ENCODE measurements at places on chromosomes 12 and 14.

DNA sequence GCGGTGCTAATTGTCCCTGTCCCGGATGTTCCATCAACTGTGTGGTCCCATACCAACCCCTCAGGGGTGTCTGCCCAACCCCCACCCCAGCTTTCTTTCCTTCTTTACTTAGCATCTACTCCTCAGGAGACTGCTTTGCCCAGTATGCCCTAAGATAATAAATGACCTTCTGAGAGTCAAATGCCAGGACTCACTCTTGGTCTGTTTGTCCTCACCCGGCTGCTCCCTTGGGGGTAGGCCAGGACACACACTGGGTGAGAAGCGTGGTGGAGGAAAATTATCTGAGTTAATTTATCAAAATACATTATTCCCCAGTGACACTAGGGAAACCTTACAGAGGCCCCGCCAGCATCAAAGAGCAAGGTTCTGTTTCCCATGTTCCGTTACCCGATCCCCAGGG is 457.0 kb downstream of the RGS6 start:
- DNase-seq, result no peak

DNA sequence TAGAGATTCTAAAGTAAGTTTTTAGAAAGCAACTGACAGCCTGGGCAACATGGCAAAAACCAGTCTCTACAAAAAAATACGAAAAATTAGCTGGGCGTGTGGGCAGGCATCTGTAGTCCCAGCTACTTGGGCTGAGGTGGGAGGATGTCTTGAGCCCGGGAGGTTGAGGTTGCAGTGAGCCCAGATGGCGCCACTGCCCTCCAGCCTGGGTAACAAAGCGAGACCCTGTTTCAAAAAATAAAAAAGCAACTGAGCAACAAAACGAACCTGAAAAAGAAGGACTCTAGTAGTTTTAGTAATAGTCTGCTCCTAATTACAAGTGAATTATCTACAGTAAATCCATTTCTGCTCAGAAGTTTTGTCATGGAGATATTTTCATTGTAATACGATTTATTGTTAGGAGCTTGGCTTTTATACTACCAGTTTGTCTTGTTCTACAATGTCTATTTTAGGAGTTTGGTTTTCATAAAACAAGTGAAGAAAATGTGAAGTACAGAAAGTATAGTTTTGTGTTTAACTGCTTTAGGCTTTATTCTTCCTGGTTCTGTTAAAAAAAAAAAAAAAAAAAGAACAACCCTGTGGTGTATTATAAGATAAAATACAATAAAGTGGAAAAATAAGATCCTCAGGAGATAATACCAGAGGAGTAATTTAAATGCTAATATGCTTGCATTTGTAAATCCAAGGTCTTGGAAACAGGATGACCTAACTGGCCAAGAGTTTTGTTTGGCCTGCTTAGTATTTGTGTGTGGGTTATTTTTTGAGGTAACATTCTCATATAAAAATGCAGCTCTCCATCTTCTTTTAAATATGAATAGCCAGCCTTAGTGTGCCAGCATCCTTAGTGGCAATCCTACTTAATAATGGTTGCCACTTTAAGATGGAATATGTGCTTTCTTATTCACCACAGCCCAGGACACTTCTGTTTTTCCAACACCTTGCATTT is 2.8 kb downstream of the TMX1 start:
- DNase-seq, result no peak

- DNase-seq, result no peak
These were observed 21.1 kb downstream of the GSC start for GRCh38 chr14:94748667-94749347.

DNA sequence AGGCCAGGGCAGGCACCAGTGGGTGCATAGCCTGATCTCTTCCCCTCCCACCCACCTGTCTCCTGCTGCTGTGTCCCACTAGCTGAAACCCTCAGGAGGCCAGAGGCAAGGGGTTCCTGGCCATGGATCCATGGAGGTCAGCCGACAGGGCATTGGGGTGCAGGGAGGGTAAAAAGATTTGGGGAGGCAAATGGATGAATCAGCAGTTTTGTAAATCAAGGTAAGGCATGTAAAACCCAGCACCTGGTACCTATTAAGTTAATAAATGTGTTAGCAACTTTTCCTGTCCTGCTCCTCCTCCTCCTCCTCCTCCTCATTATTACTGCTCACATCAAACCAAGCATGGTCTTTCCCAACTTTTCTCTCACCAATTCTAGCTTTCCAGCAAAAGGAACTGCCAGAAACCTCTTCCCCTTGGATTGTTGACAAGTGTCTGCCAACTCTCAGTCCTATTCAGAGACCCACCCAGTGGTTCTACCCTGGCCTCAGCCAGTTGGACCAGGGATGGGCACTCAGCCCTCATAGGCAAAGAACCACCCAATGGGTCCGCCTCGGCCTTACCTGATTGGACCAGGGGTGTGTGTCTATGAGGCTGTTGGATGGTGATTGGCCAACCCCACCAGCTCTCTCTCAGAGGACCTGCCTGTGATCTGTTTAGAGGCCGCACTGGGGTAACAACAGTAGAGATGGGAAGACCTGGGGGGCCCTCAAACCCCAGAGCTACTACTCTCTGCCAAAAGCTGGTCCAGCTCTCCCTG is 155.7 kb upstream of the GSC start:
- no peak for DNase-seq

GRCh38 chr12:131034631-131035244 is 81.0 kb downstream of the ADGRD1 start:
- DNase-seq, result no peak

DNA sequence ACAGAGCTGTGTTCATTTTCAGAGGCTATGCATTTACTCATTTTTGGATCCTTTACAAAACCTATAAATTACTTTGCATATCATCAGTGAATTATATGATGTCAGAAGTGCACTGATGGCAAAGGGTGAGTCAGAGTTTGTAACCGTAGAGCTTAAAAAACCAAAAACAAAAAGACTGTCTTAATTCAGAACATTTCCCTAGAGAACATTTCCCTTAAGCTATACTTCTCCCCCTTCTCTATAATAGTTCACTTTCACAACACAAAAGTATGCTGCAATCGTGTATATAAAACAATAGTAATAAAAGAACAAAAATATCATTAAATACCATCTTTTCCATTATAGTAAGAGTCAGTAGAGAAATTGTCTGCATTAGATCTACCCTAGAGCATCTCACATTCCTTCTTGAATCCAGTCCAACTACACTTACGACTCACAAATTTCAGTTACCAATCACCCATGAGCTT is 934.9 kb downstream of the LRFN5 start:
- no peak for DNase-seq

DNA sequence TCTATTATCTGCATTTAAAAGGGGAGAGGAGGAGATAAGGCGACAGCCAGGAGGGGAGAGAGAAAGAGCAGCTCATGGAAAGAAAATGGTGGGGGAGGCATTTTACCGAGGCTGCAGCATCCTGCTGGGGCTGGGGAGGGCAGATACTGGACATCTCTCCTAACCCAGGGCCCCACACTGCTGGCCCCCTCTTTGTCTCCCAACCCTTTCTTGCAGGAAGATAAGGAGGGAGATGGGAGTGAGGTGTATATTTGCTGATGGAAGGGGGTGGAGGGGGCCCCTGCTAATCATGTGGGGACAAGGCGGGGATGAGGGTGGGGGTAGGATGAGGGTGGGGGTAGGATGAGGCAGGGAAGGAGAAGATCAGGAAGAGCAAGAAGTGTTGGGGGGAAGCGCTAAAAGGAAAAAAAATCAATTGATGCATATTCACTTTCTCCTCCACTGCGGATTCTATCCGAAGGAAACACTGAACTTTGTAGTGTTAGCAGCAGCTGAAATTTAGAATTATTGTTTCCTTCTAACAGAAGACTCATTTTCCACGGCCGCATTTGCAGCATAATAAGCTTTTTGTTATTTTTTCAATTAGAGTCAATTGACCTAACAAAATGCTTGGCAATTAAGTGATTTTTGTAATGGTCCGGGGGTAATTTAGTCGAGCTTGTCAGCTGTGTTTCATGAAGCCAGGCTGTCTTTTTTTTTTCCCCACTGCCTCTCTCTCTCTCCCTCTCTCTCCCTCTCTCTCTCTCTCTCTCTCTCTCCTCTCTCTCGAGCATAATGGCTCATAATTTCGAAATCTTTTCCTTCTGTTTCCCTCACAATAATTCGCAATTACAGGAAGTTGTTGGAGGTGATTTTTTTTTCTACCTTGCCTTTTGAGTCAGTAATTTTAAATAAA is 1134.6 kb downstream of the BCL11B start:
- DNase-seq, result no peak

- DNase-seq, result no peak
These were observed 30.9 kb downstream of the FERMT2 start for GRCh38 chr14:52919971-52920370.

GRCh38 chr12:119940897-119941296 is 48.1 kb upstream of the BICDL1 start:
- no peak for DNase-seq

DNA sequence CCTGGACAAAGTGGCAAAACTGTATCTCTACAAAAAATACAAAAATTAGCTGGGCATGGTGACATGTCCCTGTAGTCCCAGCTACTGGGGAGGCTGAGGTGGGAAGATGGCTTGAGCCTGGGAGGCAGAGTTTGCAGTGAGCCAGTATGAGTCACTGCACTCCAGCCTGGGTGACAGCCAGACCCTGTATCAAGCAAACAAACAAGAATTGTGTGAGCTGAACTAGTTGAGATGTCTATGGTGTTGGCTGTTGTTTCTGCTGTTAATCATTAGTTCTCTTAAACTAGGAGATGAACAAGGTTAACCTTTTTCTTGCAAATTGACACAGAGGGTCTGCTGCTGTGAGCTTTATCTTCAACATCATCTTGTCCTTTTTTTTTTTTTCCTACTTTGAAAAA is 23.6 kb downstream of the RASSF3 start:
- no peak for DNase-seq

GRCh38 chr12:119051474-119051873 is 70.1 kb downstream of the SRRM4 start:
- no peak for DNase-seq

- peak; percentile 47 for DNase-seq
These were observed 17.1 kb downstream of the SLC11A2 start for GRCh38 chr12:51009056-51009440.

DNA sequence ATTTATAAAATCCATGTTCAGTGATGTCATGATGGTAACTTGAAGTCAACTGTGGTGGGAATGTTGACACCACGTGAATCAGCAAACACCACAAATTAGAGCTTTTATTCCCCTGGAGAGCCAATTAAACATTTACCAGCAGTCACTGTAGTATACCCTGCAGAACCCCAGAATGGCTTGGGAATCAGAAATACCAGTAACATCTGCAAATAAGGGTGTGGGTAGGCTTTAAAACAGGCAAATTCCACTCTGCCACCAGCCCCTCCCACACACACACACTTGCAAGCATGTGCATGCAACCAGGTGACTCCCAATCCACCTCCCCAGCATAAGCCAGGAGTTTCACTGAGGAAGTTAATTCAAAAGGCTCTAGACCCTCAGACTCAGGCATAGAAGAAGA is 63.6 kb upstream of the TMEM263 start:
- no peak for DNase-seq

- no peak for DNase-seq
These were observed 142.1 kb downstream of the TTC7B start for GRCh38 chr14:90674043-90674670.

GRCh38 chr12:29589286-29589820 is 91.9 kb upstream of the OVCH1 start:
- DNase-seq, result no peak

- no peak for DNase-seq
These were observed 210.9 kb upstream of the PRKD1 start for GRCh38 chr14:30138567-30138966.

GRCh38 chr14:60637479-60638315 is 11.6 kb downstream of the SIX1 start:
- DNase-seq, result no peak

GRCh38 chr14:30995689-30996088 is 29.8 kb upstream of the AP4S1 start:
- DNase-seq, result no peak

DNA sequence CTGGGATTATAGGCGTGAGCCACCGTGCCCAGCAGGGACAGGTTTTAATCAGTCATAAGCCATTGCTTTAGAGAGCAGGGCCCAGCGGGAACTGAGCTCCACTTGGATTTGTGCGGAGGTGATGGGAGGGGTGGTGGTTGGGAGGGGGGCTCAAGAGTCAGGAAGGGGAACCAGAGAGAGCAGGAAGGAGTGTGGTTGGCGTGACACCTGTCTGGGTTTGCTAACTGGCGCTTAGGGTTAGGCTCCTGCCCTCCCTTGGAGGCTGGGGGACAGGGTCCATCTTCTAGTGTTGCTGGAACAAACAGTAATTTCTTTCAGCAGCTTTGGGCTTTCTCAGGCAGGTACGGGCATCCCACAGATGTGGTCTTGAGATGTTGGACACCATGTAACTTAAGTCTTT is 7.5 kb upstream of the ALDH2 start:
- DNase-seq, result no peak

DNA sequence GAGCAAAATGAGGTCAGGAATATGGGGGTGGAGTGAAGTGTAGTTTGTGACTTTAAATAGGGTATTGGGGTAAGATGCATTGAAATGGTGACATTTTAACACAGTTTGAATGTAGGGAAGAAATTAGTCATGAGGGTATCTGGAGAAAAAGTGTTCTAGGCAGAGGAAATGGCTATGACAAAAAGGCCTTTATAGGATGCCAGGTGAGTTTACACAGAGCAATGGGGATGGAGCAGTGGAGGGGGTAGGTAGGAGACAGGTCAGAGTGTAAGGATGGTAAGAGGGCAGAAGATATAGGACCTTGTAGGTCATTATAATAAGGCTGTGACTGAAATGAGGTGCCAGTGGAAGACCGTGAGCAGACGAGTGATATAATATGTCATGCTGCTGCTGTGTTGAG is 30.4 kb downstream of the HEATR5A start:
- DNase-seq, result no peak

- DNase-seq, result no peak
These were observed 25.9 kb upstream of the SRSF5 start for GRCh38 chr14:69741055-69741454.

- no peak for DNase-seq
These were observed 41.0 kb downstream of the TFCP2 start for GRCh38 chr12:51131745-51132521.

DNA sequence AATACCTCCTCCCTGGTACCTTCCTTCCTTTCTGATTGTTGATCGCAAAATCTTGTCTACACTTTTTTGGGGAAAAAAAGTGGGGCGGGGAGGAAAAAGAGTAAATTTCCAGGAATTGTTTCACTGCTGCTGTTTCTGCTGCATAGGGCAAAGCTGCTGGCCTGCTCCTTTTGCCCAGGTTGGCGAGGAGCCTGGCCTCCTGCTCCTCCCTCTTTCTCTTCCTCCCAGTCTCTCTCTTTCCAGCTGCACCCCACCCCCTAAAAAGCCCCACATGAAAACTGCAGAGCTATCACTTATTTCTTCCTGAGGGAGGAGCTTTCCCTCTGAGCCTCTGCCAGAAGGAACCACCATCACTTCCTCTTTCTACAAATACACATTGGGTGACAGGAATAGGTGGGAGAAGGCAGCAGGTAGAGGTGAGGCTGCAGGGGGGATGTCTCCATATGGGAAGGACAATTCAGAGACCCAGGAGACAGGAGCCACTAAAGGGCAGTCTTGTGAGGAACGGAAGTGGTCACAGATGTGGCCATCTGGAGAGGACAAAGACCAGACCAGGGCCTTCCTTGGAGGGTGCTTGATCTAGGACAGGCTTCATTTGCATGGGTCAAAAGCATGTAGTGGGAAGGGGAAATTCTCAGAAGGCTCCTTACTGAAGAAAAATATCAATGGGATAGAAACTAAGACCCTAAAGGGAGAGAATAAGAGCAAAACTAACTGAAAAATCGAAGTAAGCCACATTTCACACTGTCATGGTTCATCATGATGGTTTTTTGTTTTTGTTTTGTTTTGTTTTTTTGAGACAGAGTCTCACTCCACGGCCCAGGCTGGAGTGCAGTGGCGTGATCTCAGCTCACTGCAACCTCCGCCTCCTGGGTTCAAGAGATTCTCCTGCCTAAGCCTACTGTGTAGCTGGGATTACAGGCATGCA is 14.8 kb downstream of the ZBTB39 start:
- DNase-seq, result no peak
